ENCODE measurements at places on chromosomes 7 and 10. TPM values are rescaled to one million over a fixed set of nuclear protein-coding genes. Genes with fewer than 3 reads are reported as not detected.

NANOS1 gene
- total RNA-seq, result 2.8 TPM

CCL24 gene
- total RNA-seq, result not detected

CYP3A7 gene
- not detected for total RNA-seq

ACTL6B gene
- total RNA-seq, result not detected

CYP2C9 gene
- not detected for total RNA-seq

INPP5A gene
- total RNA-seq, result 12.8 TPM

ADIRF gene
- not detected for total RNA-seq

SPAG6 gene
- not detected for total RNA-seq

SEMA4G gene
- total RNA-seq, result 8.4 TPM

GARIN1A gene
- total RNA-seq, result 0.38 TPM
